NCI-H1092 treated with DMSO at 0.1 percent for 48 hours (cell line): ENCODE measurements at places on chromosomes 4 and X.
A peak's percentile ranks its signal among the peaks of the same experiment; 100 is the strongest.

- no peak for DNase-seq
Measured at GRCh38 chr4:30802622-30803323, 82.6 kb downstream of the PCDH7 start.

DNA sequence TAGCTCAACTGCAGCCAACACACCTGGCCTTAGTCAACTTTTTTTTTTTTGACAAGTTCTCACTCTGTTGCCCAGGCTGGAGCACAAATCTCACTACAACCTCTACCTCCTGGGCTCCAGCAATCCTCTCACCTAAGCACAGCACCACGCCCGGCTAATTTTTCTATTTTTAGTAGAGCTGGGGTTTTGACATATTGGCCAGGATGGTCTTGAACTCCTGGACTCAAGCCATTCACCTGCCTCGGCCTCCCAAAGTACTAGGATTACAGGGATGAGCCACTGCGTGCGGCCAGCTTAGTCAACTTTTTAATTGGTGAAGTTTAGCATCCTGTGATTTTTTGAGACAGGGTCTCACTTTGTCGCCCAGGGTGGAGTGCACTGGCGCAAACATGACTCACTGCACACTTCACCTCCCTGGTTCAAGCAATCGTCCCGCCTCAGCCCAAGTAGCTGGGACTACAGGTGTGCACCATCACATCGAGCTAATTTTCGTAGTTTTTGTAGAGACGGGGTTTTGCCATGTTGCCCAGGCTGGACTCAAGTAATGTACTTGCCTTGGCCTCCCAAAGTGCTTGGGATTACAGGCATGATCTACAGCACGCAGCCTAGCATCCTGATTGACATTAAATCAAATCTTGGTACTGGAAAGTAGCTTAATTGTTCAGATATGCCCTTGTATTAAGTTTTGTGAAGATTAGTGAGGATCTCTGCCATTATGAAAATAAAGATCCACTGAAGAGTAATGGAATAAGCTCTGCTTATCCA, 8.3 kb downstream of the HNRNPDL start:
- DNase-seq = peak; percentile 14

DNA sequence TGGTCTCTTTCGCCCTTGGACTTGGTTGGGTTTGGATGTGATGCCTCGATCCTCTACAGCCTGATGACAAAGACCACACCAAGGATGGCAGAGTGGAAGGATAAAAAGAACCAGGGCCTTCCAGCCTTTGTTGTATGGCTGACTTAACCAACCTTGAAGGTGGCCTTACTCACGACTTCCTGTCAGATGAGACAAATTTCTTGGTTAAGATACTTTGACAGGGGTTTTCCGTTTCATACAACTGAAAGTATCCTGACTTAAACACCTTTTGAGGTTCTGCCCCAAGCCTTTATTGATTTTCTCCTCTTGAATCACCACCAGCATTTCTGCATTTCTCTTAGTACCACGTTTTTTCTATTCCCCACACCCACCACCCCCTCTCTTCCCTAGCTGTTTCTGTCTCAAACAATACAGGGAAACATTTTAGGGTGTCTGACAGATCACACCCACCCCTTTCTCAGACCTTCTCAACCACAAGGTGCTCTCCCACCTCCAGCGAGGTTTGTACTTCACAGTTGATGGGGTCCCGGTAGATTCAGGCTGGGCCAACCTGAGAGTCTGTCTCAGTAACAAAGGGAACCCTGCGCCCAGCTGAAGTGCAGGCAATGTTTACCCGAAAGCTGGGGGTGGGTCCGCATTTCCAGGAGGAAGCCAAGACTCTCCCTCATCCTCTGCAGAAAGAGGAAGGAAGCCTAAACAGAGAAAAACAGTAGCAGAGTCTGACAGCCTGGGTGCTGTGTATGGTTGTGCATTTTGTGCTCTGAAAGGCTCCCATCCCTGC, 5.0 kb upstream of the TSPAN5 start:
- no peak for DNase-seq

DNA sequence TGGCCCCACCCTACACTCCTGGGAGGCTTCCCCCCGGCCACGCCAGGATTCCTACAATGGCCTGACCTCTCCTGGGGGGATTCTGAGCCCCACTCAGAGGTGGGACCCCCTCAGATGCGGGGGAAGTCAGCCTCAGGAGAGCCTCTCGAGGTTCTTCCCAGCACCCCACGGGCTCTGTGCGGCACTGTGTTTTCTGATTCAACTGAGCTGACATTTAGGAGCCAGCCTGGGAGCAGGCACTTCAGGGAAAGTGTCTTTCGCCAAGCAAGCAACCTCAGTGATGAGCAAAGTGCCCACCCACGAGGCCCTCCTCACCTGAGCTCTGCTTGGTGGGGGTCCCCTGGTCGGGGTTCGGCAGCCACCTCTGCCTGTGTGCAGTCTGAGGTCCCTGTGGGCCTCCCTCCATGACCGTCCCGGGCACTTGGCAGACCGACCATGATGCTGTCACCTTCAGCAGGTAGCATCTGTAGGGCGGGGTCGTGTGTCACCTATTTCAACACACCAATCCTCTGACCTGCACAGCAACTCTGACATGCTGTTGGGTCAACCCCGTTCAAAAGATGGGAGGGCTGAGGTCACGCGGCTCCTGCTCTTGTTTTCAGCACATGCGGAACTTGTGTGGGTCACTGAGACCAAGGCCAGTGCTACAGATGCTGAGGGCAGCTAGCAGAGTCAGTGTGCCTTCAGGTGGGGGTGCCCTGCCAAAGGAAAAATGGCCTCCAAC, 46.2 kb downstream of the ADRA2C start:
- no peak for DNase-seq

DNA sequence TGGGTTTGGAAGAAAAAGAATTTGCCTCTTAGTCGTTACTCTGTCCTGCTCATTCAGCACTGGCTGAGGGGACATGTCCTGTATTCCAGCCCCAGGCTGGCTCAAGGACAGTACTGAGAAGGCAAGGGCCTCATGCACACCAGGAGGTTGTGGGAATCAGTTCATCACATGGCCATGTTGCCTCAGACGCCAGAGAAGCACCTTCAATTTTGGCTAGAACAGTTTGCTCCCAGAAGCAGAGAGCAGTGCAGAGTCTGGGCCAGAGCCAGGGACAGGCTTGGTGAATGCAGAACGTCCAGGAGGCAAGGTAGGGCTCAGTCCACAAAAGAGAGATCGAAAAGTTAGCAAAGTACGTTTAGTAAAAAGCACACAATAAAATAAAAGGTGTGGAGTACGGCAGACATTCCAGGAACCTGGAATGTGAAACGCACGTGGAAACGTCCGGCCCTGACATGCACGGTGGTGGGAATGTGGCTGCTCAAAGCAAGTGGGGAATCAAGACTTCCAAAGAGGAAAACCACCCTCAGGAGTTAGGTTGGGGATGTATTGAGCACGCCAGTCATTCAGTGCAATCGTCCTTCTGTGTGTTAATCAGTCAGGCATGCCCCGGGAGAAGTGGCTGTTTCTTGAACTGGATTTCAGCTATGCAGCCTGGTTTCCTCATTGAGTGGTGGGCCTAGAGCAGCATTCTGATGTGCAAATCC, 1.2 kb upstream of the SLC2A9 start:
- DNase-seq = no peak

DNA sequence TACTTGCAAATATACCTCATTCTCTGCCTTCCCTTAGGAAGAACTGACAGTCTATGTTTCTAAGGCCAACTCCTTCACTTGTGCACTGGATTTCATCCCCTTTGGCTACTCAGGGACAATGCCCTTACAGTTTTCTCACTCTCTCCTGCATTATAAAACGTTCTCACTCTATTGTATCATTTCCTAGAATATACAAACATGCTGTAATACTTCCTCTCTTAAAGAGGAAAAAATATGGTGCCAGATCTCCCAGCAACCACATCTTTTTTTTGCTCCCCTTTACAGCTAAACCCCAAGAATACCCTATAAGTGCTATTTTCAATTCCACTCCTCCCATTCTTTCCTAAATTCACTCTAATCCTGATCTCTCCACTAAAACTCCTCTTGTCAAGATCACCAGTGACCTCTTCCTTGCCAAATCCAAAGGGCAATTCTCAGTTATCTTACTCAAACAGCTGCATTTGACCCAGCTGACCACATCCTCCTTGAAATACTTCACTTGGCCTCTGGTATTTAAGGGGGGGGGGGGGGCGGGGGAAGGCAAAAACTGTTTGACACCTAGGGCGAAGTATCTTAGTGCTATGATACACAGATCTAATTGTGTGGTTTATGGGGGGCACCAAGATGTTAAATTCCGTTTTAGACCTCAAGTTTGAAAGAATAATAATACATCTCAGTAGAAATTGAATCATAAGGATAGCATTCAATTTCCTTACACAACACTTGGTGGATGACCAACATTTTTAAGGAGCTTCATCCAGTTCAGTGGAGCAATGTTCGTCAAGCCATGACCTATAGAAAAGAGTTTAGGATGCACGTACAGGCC, 1.6 kb downstream of the RCHY1 start:
- DNase-seq = no peak
